ENCODE measurements at places on chromosomes 12 and 14. TPM values are rescaled to one million over a fixed set of nuclear protein-coding genes. Genes with fewer than 3 reads are reported as not detected.
A peak's percentile ranks its signal among the peaks of the same experiment; 100 is the strongest.

GRCh38 chr14:95323917-95324316 is 4.2 kb upstream of the CLMN start:
- no peak overlapping the region for H3K27ac ChIP-seq
- H3K27me3 ChIP-seq: peaks cover 4% of the 10 kb centered on the region
- H3K4me3 ChIP-seq: no peak overlapping the region
- no peaks in the 10 kb centered on the region for H3K36me3 ChIP-seq
- peaks cover 5% of the 10 kb centered on the region for H3K4me1 ChIP-seq
- no peak for DNase-seq

DNA sequence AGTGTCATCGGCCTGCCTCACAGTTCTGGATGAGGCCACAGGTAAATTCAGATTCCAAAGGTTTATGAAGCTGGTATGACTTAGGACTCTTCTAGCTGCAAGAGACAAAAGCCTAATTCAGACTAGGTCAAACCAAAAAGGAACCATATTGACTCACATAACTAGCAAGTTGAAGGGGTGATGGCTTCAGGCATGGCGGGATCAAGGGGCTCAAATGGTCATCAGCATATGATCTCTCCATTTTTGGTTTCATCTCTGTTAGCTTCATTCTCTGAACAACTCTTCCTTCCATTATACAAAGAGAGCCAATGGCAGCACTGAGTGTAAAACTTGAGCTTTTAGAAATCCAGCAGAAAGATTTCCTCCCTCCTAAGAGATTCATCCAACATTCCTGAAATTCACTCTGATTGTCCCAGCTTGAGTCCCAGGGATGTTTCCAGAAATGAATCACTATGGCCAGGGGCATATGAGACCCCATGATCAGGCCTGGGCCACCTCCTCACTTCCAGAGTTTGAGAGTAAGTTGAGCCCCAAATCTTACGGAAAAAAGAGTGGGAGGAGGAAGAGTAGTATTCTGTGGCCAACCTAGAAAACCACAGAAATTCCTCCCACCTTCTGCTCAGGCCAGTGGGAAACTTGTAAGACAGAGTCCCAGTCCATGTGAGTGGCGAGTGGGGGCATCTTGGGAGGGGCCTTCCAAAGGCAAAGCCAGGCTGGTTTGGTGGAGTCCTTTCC is 2.0 kb upstream of the MAP1LC3B2 start:
- H3K4me3 ChIP-seq: no peak overlapping the region
- peak; percentile 71 for DNase-seq
- peaks cover 20% of the 10 kb centered on the region for H3K4me1 ChIP-seq
- no peaks in the 10 kb centered on the region for H3K36me3 ChIP-seq
- H3K27me3 ChIP-seq: no peaks in the 10 kb centered on the region
- H3K27ac ChIP-seq: no peak overlapping the region

DNA sequence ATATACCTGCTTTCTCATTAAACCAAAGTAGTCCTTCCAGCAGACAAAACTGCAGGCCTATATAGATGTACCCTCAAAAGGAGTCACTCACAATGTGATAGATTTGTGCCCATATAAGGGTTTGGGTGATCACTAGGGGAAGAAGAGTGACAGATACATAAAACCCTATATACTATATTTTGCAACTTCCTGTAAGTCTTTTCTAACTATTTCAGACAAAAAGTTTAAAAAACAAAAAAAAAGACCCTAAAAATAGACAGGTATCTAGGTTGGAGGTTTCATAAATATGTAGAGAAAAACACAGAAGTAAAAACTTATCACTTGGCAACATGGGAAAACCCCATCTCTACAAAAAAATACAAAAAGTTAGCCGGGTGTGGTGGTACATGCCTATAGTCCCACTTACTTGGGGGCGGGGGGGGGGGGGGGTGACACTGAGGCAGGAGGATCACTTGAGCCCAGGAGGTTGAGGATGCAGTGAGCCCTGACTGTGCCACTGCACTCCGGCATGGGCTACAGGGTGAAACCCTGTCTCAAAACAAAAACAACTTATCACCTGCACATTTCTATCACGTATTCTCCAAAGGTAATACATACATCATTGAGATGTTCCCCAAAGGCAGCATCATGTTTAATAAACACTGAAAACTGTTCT is 2.9 kb downstream of the VCPKMT start:
- peaks cover 10% of the 10 kb centered on the region for H3K4me1 ChIP-seq
- no peak for DNase-seq
- no peak overlapping the region for H3K4me3 ChIP-seq

GRCh38 chr12:98453492-98453891 is 61.9 kb upstream of the TMPO start:
- H3K27me3 ChIP-seq: no peaks in the 10 kb centered on the region
- DNase-seq: no peak
- H3K27ac ChIP-seq: no peak overlapping the region
- H3K36me3 ChIP-seq: no peaks in the 10 kb centered on the region
- no peak overlapping the region for H3K4me3 ChIP-seq
- peaks cover 6% of the 10 kb centered on the region for H3K4me1 ChIP-seq

- H3K4me3 ChIP-seq: no peak overlapping the region
- DNase-seq: no peak
- no peaks in the 10 kb centered on the region for H3K27me3 ChIP-seq
- peaks cover 15% of the 10 kb centered on the region for H3K4me1 ChIP-seq
Observed at GRCh38 chr14:31951638-31951964, 125.5 kb upstream of the ARHGAP5 start.

DNA sequence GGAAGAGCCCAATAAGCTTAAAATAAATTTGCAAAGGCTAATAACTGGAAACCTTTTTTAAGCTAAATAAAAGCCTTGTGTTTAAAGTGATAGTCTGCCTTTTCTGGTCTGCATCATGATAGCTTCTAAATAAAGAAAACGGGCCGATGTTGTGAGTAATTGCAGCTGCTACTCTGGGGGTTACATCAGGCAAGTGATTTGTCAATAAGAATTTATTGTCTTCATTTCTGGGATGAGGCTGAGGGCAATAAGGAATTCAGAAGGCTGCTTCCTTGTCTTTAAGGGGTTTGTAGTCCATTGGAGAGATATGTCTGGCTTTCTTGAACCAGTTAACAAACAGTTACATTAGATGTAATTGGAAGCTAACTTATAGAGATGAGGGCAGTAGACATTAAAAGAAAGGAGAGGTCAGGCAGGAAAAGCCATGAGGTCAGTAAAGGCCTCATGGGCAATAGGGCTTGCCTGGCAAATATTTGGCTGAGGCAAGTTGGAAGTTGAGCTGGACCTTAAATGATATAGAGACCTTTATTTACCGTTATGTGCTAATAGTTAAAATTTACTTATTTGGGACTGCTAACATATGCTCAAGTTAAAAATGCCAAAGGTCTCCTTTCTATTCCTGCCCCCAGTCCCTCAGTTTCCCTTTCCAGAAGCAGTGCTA is 85.0 kb downstream of the CRADD start:
- peak; percentile 21 for DNase-seq
- no peak overlapping the region for H3K27ac ChIP-seq
- no peaks in the 10 kb centered on the region for H3K27me3 ChIP-seq
- H3K4me1 ChIP-seq: peaks cover 2% of the 10 kb centered on the region
- H3K4me3 ChIP-seq: no peak overlapping the region

- peaks cover 10% of the 10 kb centered on the region for H3K4me1 ChIP-seq
- DNase-seq: peak; percentile 76
- H3K27me3 ChIP-seq: no peaks in the 10 kb centered on the region
- H3K27ac ChIP-seq: peak overlapping the region; percentile 39
- no peaks in the 10 kb centered on the region for H3K36me3 ChIP-seq
Observed at GRCh38 chr12:127165567-127166392, 1101.2 kb upstream of the TMEM132C start.

DNA sequence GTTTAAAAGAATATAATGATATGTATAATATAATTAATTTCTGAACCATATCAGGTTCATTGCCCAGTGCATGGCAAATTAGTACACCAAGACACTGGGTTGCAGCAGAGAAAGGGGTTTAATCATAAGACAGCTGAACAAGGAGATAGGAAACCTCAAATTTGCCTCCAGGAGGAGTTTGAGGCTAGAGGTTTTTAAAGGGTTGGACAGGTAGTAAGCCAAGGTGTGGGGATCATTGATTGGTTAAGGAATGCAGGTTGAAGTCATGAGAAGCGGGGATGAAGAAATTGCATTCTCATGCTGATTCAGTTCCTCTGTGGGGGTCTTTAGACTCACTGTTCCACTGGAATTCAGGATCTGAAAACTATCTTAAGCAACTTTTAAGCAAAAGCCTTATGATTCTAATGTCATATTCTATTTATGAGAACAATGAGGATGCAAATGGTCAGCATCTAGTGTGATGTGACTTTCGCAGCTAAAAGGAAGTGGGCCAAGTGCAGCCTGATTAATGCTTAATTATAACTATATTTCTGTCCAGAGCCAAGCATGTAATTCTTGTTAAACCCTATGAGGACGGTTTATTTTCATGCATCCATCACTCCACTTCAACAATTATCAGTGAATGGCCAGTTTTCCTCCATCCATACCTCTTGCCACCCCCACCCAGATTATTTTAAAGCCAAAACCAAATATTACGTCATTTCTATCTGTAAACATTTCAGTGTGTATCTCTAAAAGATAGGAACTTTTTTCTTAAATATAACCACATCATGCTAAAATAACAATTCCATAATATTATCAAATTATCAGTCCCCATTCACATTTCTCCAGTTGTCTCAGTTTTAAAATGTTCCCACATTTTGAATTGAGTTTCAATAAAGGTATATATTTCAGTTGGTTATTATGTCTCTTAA is 14.9 kb downstream of the RNF212B start:
- DNase-seq: no peak
- H3K27me3 ChIP-seq: peaks cover 3% of the 10 kb centered on the region
- H3K36me3 ChIP-seq: no peaks in the 10 kb centered on the region
- H3K27ac ChIP-seq: no peak overlapping the region

DNA sequence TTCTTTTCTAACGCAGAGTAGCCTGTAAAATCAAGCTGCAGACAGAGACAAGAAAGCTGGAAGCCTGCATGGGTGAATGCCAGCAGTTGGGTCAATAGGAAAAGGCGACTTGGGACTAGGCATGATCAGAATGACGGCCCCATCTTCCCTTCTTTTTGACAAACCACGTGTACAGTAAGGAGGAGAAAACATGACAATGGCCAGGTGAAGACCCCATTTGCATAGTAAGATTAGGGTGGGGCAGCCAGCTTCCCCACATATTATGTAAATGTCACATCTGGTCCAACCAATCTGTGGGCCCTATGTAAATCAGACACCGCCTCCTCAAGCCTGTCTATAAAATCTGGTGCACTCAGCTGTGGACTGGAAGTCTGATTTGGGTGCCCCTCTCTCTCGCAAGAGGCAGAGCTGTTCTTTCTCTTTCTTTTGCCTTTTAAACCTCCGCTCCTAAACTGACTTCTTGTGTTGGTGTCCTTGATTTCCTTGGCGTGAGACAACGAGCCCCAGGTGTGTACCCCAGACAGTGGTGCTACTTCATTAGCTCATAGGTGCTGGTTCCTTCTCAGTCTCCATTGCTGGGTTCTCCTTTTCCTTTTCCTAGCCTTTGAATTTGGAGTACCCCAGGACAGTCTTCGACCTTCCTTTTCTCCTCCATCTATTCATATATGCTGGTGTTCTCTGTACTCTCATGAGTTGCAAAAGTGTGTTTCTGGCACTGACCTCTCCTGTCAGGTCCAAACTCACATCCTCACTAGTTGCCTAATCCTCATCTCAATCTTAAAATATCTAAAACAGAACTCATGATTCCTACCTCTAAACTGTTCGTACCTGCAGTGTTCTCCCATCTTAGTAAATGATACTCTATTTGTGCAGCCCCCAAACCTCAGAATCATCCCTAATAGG is 9.4 kb upstream of the DHRS7 start:
- no peak for DNase-seq
- no peak overlapping the region for H3K27ac ChIP-seq
- H3K27me3 ChIP-seq: peaks cover 2% of the 10 kb centered on the region
- no peak overlapping the region for H3K4me3 ChIP-seq

GRCh38 chr12:47943623-47944340 is 19.6 kb upstream of the TMEM106C start:
- no peaks in the 10 kb centered on the region for H3K27me3 ChIP-seq
- no peaks in the 10 kb centered on the region for H3K36me3 ChIP-seq
- no peak for DNase-seq
- H3K27ac ChIP-seq: no peak overlapping the region
- H3K4me3 ChIP-seq: no peak overlapping the region

Gene ERP29
- total RNA-seq: 96.7 TPM

Gene LRP1-AS
- not detected for total RNA-seq

Gene B4GALNT3
- 3.6 TPM for total RNA-seq

Gene PIGH
- total RNA-seq: 13.5 TPM

Gene CCDC184
- 3.3 TPM for total RNA-seq

Gene FSCB
- not detected for total RNA-seq

Gene SLC25A47
- total RNA-seq: not detected

Gene KRT4
- total RNA-seq: not detected

Gene PLEKHD1
- total RNA-seq: 0.05 TPM

Gene ACTN1
- 1,163 TPM for total RNA-seq

Gene WIF1
- total RNA-seq: not detected

Gene FGF6
- not detected for total RNA-seq
